ENCODE measurements at places on chromosomes 1 and 21. TPM values are rescaled to one million over a fixed set of nuclear protein-coding genes. Genes with fewer than 3 reads are reported as not detected.

EDARADD gene
- 2.6 TPM for total RNA-seq

GAS5 gene
- 1,053 TPM for total RNA-seq

STK40 gene
- total RNA-seq: 24.5 TPM

CFHR3 gene
- 0.61 TPM for total RNA-seq

ALDH9A1 gene
- total RNA-seq: 51.8 TPM

OR2L2 gene
- total RNA-seq: not detected

HES4 gene
- 39.7 TPM for total RNA-seq

FAM89A gene
- total RNA-seq: 10.3 TPM

DNA sequence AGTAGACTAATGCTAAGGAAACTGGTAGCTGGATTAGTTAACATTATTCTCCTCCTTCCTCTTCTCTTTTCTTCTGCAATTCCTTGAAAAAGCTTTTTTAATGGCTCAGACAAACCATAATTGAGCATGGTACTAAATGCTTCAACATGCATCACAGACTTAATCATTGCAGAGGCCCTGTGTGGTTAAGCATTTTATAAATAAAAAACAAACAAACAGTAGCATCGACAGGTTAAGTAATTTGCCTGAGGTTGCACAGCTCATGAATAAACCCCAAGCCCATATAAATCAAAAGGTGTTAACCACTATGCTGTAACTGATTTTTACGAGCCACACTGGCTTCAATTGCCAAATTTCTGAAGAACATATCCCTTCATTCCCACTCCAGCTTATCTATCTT, 462.1 kb downstream of the LMO4 start:
- no peak for DNase-seq

DNA sequence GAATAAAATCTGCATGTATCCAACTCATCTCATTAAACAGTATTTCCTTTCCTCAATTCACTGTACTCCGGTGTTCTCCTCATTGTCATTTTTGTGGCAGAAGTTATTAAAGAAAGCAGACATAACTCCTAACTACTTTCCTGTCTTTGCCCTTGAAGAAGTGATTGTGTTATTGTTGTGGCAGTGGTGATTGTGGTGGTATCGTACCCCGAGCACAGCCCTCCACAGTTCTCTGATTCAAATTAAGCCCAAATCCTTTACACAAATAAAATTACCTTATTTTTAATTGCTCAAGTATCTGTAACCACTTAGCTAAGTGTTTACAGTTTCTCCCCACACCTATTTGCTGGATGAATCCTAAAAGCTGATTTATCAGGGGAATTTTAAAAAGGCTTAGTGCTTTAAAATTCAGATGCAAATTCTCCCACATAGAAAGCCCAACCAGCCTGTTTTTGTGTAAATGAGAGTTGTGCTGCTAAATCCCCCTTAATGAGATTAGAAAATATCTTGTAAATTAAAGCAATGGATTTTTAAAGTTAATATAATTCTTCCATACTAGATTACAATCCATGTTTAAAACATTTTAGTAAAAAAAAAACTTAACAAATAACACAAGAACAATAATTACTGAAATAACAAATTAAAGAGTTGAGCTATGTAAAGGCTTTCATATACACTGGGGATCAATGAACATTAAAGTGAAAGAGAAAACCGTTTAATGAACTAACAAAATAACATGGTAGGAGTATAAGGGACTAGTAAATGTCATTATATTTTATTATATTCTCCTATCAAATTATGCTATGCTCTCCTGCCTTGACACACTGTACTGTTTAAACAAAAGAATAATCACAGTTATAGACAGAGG, 259.0 kb downstream of the NEGR1 start:
- no peak for DNase-seq

GRCh38 chr1:13507075-13507474, 6.7 kb downstream of the LRRC38 start:
- DNase-seq: no peak

GRCh38 chr1:53073868-53074311, 11.9 kb downstream of the PODN start:
- DNase-seq: peak; percentile 81

DNA sequence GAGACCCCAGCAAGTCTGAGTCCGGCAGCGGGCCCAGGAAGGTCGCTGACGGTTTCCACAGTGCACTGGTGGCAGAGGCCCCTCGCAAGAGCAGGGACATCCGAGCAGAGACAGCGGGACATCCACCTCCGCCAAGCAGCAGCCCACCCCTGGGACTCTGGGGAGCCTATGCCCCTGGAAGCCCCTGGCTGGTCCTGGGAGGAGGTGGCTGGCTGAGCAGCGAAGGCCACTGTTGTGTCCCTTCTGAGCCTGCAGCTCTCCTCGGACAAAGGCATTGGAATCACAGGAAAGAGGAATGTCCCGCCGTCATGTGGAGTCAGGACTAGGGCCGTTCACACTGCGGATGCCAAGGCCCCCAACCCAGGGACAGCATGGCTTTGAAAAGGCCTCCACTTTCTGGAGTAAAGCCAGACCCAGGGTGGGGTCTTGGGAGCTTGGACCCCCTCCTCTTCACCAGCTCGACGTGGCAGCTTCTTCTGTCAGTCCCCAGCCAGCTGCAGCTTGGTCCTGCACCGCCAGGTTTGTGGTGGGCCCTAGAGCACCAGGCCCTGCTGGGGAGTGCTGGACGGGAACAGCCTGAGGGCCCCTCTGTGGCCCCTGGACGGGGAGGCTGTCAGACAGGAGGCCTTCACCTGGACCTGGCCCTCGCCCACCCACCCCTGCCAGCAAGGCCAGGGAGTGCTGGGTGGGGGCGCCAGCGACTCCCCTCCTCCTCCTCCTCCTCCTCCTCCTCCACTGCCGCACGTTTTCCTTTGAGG, 1.4 kb downstream of the MEGF6 start:
- DNase-seq: no peak

DNA sequence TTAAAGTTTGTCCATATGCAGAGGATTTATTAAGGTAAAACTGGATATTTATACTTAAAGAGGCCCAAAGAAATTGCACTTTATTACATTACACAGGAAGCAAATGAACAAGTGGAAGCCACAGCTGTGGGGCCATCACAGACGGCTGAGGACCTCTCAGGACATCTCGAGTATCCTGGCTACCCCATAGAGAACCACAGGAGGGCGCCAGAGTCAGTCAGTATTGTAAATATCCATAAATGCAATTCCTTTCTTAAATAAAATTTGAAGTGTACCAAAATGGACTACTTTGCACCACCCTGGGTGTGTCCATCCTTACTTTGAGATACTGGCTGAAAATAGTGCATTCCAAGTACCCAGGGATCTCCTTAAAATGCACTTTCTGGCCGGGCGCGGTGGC, 257.2 kb downstream of the MRPL39 start:
- no peak for DNase-seq

- DNase-seq: no peak
These were observed 80.2 kb downstream of the LMX1A start for GRCh38 chr1:165276314-165276713.

DNA sequence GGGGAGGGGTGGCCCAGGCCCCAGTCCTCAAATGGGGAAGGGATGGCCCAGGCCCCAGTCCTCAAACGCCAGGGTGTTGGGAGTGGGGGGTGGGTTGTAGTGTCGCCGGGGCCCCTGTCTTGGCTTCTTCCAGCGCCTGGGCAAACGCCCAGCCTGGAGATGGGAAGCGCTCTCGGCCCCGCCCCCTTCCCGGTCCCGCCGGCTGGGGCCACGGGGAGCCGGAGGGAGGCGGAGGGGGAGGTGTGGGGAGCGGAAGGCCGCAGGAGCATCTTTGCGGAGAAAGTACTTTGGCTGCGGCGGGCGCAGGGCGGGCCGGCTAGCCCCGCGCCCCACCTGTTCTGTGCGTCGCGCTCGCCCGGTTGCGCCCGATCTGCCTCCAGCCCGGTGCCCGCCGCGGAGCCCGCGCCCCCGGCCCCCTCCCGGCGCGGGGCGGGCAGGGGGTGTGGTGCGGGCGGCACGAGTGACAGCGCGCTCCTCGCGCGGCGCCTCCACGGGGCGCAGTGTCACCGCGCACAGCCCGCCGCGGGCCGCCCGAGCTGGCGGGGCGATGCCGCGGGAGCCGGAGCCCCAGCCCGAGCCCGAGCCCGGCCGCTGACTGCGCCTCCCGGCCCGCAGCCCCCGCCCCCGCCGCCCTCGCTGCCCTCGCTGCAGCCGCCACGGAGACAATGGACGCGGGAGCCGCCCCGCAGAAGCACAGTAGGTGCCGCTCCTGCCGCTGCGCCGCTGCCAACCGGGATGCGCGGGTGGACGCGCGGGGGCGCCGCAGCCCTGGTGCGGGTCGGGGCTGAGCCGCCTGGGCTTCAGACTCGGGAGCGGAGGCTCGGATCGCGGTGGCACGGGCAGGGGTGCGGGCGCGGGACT, 31.1 kb upstream of the PEX10 start:
- DNase-seq: no peak

- DNase-seq: no peak
These were observed 106.8 kb downstream of the LMO4 start for GRCh38 chr1:87435484-87435883.

DNA sequence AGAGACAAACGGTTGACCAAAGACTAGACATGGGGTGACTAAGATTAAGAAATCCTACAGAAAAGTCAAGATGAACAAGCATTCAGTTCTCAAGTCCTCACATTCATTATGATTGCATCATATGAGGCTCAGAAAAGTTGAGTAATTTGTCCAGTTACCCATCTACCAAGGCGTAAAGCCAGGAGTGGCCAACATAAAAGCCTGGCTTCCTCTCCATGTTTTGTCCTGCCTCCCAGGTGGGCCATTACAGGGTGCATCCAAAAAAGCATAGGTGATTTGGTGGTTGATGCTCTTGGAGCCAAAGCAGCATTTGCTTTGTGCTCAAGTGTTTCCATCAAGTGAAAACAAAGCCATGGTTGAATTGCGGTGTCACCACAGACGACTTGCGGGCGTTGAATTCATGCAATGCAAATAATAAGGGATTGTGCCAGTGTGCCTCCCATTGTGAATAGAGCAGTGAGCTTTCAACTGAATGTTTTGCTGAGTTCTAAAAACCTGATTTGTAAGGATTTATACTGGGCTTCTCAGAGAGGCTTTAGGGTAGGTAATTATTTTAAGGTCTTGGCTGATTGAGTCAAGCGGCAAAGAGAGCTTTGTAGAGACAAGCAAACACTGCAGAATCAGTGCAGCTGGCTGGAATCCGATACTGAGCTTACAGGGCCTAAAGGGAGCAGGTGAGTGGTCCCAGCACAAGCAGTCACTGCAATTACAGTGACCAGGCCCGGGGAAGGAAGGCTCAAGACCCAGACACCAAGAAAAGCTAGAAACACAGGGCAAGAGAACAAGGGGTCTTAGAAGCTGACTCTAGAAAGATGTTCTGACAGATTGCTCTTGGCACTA, 54.1 kb downstream of the KCNJ15 start:
- DNase-seq: no peak

All from uterus (tissue), 4 donors.